ENCODE measurements at places on chromosomes 1 and 21. TPM values are rescaled to one million over a fixed set of nuclear protein-coding genes. Genes with fewer than 3 reads are reported as not detected.

GRCh38 chr1:1948783-1949182 lies 29.7 kb upstream of the TMEM52 start:
- DNase-seq, result no peak

GRCh38 chr1:67861856-67862516 lies 28.7 kb upstream of the GNG12 start:
- DNase-seq, result no peak

DNA sequence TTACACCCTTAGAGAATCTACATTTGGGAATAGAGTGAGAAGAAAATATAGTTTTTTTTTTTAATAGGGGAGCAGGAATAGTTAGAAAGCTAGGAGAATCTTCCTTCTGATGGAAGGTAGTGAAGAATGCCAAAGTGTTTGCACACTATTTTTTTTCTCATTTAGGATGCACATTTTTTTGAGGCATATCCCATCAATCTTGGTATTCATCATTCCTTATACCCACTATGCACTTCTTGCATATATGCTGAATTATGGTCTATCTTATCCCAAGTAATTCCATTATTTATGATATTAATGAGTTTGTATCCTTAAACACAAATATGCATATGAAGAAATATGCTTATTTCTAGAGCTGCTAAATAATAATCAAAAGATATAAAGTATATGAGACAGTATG lies 28.4 kb downstream of the HSPA13 start:
- DNase-seq, result no peak

DNA sequence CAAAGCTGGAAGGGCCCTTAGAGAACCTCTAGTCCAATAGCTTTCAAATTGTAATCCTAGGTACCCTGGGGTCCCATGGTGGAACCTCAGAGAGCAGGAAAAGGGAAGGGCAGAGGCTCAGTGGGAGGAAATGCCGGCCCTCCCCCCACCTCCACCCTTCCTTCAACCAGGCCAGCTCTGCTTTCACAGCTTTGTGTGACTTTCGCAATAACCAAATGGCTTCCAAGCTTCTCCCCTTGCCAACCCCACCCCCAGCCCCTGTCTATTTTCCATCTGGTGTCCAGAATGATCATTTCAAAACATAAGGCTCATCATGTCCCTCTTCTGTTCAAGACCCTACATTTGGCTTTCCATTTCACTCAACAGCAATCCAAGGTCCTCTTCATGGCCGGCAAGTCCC lies 74.4 kb downstream of the CD58 start:
- no peak for DNase-seq

- no peak for DNase-seq
Observed at GRCh38 chr21:26405071-26405470, 168.0 kb downstream of the CYYR1 start.

DNA sequence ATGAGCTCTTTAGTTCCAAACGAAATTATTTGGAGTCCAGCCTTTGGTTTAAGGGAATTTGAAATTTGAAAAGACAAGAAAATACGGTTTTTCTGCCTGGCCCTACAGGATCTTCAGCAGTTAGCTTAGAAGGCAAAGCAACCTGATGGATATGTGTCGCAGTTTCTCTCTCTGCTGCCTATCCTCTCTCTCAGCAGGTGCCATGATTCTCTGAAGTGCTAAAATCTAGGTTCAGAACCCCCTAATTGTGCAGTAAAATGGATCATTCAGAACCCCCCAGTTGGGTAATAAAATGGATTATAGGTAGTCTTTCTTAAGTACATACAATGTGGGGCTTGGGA lies 446 bp upstream of the DEPDC1 start:
- DNase-seq, result no peak

- no peak for DNase-seq
Observed at GRCh38 chr1:26553942-26554682, 24.6 kb downstream of the RPS6KA1 start.

DNA sequence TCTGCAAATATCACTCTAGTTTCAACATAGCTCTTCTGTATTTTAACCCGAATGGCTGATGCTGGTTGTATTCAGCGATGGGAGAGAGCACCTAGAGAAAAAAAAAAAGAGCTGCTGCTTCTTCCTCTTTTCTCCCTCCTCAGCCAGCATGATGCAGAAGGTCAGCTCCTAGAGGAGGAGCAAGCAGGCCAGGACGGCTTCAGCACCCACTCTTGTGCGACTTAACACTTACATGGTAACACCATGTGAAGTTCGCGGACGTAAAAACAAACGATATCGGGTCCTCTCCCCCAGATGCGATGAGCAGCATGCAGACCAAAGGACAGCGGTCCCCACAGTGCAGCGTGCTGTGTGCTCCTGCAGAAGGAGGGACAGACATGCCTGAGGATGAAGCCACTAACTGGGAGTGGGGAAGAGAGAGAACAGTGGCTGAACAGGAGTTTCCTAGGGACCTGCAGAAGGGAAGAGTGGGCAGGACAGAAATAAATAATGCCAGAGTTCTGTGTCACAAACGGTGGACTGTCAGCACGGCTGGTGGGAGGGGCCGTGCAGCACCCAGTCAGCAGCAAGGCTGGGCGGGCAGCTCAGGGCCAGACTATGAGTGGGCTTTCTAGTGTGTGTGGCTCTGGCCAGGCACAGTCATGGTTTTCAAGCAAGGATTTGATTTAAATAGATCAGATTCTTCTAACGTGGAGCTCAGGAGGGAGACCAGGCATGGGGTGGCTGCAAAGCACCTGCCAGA lies 11.4 kb upstream of the B3GALT5 start:
- DNase-seq, result no peak

GRCh38 chr1:117312453-117313138 lies 54.7 kb upstream of the MAN1A2 start:
- no peak for DNase-seq

DNA sequence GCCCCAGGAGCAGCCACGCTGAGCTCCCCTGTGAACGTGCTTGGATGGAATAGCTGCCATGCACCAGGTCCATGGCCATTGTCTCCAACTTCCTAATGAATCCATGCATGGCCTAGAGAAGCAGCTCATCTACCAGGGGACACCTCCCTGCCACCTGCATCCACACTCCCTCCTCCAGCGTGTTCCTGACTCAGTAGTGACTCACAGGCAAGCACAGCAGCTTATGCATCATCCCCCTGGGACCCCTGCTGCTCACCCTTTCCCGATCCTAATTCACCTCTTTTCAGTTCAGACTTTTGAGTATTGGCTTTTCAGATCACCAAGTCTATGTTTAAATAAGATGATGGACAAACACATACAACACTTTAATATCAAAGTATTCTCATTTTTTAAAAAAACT lies 39.9 kb upstream of the TADA1 start:
- no peak for DNase-seq

DNA sequence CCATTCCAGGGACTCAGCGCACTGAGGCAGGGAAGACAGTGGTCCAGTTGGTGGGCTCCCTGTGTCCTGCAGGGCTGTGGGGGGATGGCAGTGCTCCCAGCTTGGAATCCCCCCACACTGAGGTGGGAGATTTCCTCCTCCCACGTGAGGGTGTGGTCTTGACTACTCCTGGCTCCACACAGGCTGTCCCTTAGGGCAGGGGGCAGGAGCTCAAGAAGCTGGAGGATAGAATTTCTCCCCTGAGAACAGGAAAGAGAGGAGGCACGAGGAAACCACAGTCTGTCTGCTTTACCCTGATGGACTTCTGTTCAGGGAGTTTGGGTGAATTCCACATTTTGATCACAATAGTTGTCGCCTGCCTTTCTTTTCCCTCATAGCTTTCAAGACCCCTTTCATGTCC lies 62.1 kb downstream of the CACNA1E start:
- no peak for DNase-seq

DNA sequence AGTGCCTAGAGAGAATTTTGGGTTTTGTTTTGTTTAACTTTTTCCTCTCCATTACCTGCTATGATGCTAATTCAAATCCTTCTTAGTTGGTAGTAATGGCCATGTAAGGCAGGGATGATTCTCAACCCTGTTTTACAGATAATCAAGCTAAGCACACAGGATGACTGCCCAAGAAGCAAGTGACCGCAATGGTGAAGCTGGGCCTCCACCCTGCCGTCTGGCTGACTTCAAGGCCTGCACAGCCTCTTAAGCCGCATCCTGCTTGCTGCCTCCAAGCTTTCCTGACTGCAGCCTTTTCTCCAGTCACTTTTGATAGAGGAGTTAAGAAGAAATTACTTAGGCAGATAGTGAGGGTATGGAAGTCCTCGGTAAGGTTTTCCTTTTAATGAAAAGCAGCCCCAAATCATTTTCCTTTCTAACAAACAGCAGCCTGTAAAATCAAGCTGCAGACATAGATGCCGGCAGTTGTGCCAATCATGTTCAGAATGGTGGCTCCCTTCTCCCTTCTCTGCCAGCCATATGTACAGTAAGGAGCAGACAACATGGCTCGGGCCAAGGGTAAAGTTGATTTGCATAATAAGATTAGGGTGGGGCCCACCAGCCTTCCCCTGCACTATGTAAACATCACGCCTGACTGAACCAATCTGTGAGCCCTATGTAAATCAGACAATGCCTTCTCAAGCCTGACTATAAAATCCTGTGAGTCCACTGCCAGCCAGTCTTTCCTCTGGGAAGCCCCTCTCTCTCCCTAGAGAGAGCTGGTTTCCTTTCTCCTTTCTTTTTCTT lies 8.8 kb upstream of the CTBS start:
- peak; percentile 10 for DNase-seq

DNA sequence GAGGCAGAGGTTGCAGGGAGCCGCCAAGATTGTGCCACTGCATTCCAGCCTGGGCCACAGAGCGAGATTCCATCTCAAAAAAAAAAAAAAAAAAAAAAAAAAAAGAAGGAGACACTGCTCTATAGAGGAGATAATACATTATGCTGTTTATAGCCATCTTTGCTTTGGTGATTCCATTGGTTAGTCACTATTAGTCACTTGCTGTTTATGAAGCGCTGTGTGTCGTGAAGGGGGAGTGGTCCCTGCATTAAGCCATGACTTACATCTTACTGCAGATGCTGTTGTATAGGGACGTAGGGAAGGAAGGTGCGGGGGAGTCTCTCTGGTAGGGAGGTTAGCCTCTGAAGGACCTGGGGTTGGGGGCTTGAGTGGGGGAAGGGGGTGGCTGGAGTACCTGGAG lies 48.3 kb downstream of the HUNK start:
- no peak for DNase-seq

DNA sequence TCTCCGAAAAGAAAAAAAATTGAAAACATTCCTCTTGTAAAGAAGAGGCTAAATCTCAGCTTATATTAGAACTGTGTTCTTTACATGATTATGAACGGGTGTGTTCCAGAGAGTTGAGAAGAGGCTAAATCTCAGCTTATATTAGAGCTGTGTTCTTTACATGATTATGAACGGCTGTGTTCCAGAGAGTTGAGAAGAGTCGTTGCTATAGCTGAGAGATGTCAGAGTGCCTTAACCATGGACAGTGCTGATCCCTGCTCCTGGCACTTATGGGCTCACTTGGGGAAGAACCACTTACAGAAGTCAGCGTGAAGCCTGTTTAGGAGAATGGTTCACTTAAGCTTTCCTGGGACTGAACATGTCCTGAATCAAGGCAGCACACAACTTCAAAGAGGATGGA lies 35.0 kb downstream of the SLC35F3 start:
- DNase-seq, result no peak

GRCh38 chr1:66503841-66504470 lies 30.0 kb upstream of the SGIP1 start:
- DNase-seq, result peak; percentile 40

- no peak for DNase-seq
Observed at GRCh38 chr1:182484531-182485257, 34.7 kb downstream of the RGSL1 start.

GRCh38 chr1:205354259-205355074 lies 2.3 kb downstream of the KLHDC8A start:
- DNase-seq, result peak; percentile 22

GRCh38 chr21:45469273-45470086 lies 64.5 kb downstream of the COL18A1 start:
- no peak for DNase-seq

DNA sequence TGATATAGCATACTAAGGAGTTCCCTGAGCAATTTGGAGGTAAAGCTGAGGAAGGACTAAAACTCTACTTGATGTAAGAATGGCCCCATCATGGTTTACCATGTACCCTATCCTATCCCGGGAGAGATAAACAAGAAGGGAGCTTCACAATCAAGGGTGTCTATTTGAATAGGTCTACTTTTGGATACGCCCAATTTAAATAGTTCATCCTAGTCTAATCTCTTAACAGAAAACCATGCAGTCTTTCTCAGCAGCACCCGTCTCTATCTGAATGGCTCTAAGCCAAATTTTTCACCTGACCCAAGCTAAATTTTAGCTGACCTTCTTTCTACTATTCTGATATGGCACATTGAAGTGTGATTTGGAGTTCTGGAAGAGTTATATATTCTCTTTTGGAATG lies 122.0 kb downstream of the TNNI3K start:
- DNase-seq, result no peak

DNA sequence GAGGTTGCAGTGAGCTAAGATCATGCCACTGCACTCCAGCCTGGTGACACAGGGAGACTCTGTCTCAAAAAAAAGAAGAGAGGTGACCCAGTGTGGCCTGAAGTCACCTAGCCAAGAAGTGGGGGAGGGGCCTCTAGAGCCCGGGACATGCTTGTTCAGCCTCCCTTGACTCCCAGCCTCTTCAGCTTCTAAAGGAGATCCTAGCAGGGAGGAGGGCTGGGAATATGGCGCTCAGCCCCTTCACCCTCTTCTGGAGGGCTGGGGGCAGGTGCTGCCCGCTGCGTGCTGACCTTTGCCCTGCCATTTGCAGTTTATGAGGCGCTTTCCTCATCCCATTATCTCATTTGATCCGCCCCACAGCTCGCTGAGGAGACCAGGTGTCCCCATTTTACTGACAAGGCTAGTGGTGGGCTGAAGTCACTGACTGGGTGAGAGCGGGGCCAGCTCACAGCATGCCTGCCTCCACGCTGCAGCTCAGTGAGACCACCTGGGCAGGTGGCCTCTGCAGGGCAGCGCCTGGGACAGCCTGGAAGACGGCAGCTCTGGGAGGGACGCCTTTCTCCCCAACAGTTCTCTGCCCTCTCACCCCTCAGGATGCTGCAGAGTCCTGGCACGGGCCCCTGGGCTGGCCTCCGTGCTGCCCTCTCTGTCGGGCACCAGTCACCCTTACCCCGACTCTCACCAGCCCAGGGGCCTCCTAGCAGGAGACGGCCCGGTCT lies 7.5 kb downstream of the ELF3 start:
- DNase-seq, result no peak

DNA sequence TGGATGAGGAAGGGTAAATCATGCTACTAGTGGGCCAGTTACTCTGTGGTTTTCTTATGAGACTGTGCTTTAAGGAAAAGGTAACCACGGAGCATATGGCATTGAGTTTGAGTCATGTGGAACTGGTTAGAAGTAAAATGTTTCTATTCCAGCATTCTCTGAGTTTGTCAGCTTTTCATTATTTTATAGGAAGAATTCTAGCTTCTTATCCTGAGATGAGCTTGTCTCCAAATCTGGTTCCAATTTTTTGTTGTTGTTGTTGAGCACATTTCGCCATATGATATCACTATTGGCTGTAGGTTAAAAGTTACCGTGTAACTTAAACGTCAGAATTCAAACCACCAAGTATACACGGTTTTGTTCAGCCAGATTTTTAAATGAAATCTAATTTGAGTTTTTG lies 69.9 kb downstream of the ATF6 start:
- no peak for DNase-seq

Gene FCRL4
- total RNA-seq, result not detected

Gene CELA2A
- not detected for total RNA-seq

Gene HLX
- 16.3 TPM for total RNA-seq

Gene LCE1A
- not detected for total RNA-seq

Gene PTCH2
- total RNA-seq, result 0.04 TPM

Gene SLC6A17
- under 0.01 TPM for total RNA-seq

Gene OLFML3
- 0.86 TPM for total RNA-seq

Gene NUAK2
- 1.2 TPM for total RNA-seq

All from pulmonary artery endothelial cell (primary cell).